ENCODE measurements at places on chromosomes 1 and 21.

DNA sequence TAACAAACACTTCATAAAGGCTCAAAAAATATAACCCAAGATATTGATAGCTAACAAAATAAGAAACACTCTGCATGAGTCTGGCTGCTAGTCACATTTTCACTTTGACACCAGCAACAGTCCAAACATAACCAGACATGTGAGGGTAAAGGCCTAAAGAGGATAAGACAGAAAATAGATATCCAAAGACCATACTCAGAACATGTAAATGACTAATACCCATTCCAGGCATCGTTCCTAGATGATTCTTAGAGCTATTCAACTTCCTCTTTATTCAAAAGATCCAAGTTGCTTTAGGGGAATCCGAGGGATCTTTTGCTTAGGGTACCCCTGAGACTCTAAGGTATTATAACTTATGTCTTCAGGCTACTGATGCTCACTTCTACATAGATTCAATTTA is 5.1 kb downstream of the COL24A1 start:
- DNase-seq: peak; percentile 34

DNA sequence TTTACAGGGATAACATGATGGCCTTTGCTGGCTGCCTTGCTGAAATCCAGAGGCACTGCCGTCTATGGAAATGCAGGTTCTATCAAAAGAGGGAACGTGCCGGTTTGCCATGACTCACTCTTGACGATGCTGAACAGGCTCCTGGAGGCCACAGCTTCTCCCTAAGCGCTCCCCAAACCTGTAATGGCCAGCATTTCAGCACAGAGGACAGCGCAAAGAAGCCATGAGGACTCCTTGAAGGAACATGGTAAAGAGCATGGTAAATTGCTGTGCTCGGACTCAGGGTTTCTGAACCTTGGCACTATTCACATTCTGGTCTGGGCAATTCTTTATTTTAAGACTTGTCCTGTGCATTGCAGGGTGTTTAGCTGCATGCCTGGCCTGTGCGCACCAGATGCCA is 217.5 kb downstream of the CAMTA1 start:
- DNase-seq: no peak

DNA sequence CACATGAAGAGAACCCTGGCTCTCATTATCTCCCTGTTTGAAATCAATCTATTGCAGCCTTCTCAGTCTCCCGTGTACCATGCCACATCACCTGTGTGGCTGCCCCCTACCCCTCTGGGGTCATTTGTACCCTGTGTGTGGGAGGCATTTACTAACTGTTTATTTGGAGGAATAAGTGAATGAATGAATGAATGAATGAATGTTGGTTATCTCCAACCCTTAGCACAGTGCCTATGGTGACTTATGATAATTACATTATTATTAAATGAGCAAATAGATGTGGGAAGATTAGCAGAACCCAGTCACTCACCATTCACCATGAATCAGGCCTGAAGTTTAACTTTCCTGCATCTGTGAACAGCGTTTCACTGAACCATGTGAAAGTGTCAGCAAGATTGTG is 560.8 kb downstream of the MATN1 start:
- DNase-seq: no peak

GRCh38 chr1:209554761-209555611 is 28.5 kb upstream of the CAMK1G start:
- no peak for DNase-seq

DNA sequence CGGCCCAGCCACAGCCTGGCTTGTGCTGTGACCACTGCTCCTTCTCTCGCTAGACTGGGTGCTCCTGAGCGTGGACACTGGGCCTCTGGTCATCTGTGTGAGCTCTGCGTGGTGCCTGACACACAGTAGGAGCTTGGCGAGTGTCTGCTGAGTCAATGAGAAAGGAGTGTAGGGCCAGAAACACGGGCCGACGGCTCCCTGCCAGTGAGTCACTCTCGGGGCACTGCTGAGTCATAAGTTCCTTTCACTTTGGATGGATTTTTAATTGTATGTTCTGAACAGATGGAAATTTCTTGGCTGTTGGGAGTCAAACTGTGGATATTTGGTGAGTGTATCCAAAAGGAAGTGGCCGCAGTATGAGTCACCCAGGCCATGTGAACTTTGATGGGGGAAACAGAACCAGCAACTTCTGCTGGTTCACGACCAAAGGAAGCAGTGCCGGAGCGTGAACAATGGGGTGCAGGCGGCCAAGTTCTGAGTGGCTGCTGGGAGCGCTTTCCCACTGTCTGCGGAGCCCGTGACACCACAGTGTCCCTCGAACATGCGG is 41.0 kb upstream of the COL18A1 start:
- peak; percentile 95 for DNase-seq

DNA sequence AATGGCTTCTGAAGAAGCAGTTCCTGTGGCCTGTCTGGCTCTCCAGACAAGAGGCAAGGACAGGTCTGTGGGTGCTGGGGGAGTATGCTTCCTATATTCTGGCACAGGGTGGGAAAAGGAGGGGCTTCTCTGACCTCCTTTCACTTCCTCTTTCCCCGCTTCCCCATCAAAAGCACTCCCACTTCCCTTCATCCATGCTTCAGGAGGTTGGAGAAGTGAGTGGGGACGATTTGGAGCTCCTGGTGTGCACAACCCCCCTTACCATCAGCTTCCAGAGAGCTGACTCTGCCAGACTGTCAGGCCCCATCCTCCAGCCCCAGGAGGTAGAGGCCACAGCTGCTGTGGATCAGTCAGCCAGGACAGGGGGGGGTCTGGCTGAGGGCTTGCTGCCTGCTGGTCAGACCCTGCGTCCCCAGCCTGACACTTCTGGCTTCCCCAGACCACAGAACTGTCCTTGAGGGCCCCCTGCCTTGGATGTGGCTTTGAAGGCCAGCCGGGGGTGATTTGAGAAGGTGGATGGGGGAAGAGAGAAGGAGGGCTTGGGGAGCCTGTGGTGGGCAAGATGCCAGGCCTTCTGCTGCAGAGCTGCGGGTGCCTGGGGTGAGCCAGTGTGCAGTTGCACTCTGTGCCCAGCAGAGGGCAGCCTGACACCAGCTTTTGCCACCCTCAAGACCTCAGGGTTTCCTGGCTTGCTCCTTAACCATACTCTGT is 21.5 kb upstream of the TMEM222 start:
- peak; percentile 81 for DNase-seq

DNA sequence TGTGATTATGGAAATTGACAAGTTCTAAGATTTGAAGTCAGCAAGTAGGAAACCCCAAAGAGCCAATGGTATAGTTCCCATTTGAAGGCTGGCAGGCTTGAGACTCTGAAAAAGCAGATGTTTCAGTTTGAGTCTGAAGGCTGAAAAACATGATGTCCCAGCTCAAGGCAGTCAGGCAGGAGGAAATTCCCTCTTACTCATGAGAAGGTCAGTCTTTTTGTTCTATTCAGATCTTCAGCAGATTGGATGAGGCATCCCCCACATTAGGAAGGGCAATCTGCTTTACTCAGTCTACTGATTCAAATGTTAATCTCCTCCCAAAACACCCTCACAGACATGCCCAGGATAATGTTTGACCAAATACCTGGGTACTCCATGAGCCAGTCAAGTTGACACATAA is 372.5 kb upstream of the ST6GALNAC5 start:
- peak; percentile 66 for DNase-seq

- peak; percentile 92 for DNase-seq
Observed at GRCh38 chr1:182143825-182144645, 82.5 kb upstream of the ZNF648 start.

GRCh38 chr1:93694039-93694438 is 12.4 kb upstream of the BCAR3 start:
- DNase-seq: peak; percentile 81

GRCh38 chr1:24762133-24762676 is 17.0 kb downstream of the CLIC4 start:
- peak; percentile 96 for DNase-seq

DNA sequence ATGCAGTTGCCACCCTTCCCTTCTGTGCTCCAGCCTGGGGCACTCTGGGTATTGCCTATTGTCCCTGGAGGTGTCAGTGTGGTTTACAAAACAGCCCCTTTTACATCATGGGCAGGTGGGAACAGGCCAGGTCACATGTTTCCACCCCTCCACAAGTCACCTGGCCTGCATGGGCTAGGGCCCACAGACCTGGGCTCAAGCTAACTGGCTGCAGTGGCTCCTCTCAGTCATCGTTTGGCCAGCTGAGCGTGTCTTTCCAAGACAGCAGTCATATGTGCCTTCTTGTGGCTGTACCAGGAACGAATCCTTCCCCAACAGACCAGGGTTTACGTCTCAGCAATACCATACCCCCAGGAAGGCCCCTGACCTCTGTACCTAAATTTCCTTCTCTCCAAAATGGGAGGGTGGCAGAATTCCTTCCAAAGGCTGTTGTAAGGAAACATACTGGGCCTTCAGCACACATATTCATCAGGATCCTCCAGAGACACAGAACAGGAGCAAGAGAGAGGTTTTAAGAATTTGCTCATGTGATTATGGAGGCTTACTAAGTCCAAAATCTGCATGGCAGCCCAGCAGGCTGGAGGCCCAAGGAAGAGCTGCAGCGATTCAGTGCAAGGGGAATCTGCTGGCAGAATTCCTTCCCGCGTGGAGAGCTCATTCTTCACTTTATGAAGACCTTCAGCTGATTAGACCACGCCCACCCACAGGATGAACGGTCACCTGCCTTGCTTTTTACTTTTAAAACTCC is 10.6 kb upstream of the TAS1R2 start:
- DNase-seq: no peak

- DNase-seq: no peak
Observed at GRCh38 chr1:4227986-4228385, 327.9 kb upstream of the C1orf174 start.

- DNase-seq: no peak
Observed at GRCh38 chr1:201229095-201229494, 38.5 kb downstream of the IGFN1 start.

DNA sequence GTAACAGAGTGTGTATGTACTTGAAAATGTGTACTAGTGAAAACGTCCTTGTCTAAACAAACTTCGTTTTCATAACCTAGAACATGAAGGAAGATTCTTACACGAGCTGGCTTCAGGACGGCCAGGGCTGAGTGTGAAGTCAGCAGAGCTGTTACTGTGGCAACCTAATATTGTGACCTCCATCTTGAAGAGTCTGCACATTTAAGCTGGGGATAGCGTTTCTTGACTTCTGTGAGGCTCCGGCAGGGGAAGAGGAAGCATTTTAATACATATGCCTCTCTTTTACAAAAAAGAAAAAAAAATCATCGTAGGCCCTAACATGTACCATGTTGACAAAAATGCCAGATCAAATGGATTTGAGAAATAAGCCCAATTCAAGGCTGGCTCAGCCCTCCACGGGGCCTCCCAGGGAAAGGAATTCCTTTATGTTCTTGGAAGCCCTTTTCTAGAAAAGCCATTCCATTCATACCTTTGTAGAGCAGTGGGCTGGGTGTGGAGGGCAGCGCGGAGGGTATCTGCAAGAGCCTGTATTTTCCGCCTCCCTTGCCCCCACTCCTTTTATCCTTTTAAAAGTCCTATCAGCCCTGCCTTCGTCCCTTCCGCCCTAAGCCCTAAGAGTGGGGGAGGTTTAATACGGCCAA is 51.1 kb downstream of the SIM2 start:
- peak; percentile 4 for DNase-seq
